ENCODE measurements at places on chromosomes 16 and 17.

DNA sequence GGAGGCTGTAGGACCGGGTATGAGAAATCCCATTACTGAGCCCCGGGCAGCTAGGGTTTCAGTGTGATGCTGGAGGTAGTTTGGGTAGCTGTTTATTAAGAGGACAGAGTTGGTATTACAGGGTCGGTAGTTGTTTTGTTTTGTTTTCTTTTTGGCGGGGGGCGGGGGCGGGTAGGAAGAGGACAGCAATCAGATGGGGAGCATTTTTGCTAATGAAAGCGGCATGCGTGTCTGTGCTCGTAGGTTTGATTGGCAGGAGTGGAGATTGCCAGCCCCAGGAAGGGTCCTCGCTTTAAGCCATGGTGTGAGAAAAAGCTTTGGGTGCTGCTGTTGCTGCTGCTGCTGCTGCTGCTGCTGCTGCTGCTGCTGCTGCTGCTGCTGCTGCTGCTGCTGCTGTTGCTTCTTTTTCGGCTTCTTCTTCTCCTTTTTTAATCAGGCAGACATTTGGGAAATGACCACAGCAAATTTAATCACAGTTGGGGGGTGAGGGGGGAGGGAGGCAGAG, 498.5 kb upstream of the ZFHX3 start:
- DNase-seq: no peak

GRCh38 chr16:3180445-3180878, 7.5 kb upstream of the OR1F1 start:
- peak; percentile 26 for DNase-seq

GRCh38 chr17:74245871-74246270, 28.2 kb upstream of the DNAI2 start:
- no peak for DNase-seq

DNA sequence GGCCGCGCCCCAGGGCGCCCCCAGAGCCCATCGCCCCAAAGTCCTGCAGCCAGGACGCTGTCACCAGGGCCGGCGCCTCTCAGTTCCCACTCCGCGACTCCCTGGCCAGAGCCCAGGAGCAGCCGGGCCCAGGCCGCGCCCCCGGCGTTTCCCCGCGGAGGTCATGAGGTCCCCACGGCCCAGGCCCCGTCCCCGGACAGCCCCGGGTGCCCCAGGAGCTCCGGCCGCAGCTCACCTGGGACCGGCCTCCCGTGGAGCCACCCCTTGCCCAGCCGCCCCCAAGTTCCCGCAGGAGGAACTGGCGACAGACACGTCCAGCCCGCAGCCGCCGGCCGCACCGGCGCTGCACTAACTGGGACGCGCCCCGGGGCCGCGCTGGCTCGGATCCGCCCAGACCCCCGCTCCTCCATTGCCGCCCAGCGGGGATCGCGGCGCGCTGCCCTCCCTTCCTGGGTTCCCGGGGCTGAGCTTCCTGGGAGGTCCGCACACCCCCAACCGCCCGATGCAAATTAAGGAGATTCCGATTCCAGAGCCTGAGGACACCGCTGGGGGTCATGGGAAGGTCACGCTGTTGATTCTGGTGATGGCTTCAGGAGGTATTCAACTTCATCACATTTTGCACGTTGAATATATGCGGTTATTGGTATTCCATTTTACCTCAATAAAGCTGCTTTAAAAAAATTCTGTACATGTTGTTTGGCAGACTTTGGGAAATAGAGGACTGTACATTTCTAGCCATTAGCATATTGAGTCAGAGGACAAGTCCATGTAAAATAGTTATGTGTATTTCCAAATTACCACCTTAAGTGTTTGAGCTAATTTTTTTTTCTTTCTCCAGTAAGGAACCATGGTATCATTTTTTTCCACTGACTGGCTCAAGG, 9.9 kb downstream of the AHSP start:
- peak; percentile 9 for DNase-seq

DNA sequence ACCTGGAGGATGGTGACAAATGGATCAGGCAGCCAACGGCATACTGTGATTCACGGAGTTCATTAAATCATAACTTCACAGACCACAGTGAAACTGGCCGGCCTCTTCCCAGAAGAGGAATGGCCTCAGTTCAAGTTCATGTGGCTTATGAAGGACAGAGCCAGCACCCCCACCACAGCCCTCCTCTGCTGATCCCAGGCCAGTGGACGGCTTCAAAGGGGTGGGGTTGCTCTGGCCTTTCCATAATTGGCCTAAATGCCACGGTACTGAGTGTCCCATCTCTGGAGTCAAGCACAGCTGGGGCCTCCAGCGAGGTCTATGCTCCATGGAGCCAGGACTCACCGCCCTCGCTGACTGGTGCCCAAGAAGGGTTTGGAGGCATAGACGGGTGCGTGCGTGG, 21.4 kb downstream of the GALNS start:
- no peak for DNase-seq

GRCh38 chr17:43439041-43439440, 40.2 kb downstream of the ARL4D start:
- DNase-seq: no peak

GRCh38 chr17:72687886-72688285, 404.6 kb downstream of the SLC39A11 start:
- DNase-seq: no peak

DNA sequence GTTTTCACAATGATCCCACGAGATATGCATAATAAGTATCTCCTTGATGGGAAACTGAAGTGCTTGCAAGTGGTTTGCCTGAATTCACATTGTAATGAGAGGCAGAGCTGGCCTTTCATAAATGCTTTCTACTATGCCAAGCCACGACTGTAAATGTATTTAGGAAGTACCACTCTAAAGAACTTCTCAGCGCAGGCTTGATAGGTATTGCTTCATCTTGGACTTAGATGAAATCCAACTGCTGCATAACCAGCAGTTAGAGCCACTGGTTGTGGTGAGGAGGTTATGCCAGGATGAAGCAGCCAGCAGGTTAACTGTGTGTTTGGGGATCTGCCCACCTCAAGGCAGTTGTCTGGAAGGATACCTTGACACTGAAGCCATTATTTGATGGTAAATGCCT, 26.8 kb downstream of the MARCHF10 start:
- no peak for DNase-seq

- peak; percentile 25 for DNase-seq
These were observed 939.9 kb upstream of the SOX9 start for GRCh38 chr17:71180801-71181385.

DNA sequence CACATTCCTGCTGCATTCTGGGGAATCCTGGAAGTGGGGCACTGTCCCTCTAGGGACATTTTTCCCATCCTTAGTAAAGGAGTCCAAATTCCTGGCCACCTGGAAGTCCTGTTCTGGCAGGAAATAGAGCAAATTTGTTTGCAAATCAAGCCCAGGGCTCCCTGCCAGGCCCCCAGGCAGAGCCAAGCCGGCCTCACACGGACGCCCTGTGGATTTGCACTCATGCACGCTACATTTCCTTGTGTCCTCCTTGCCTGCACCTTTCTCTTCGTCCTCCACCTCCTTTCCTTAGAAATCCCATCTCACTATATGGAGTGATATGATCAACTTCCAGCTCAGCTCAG, 7.0 kb upstream of the CALB2 start:
- DNase-seq: no peak

GRCh38 chr16:85730186-85730465, 20.8 kb downstream of the C16orf74 start:
- DNase-seq: no peak

- DNase-seq: no peak
These were observed 46.9 kb upstream of the CBFA2T3 start for GRCh38 chr16:89023621-89024511.

DNA sequence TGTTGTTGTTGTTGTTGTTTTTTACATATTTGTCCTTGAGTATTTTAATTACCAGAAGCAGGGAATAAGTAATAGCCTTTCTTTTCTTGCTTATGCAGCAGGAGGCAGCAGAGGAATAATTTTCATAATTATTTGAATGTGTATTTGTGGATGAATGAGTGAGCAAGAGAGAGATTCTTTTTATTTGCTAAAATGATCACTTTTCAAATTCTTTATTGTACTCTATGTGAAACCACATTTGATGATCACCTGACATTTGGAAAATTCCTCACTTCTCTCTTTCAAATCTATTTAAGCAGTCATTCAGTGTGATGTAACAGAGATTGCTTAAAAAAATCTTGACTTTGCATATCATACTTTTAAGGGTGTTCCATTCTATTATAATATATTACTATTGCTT, 223.6 kb downstream of the BCAS3 start:
- DNase-seq: peak; percentile 27

DNA sequence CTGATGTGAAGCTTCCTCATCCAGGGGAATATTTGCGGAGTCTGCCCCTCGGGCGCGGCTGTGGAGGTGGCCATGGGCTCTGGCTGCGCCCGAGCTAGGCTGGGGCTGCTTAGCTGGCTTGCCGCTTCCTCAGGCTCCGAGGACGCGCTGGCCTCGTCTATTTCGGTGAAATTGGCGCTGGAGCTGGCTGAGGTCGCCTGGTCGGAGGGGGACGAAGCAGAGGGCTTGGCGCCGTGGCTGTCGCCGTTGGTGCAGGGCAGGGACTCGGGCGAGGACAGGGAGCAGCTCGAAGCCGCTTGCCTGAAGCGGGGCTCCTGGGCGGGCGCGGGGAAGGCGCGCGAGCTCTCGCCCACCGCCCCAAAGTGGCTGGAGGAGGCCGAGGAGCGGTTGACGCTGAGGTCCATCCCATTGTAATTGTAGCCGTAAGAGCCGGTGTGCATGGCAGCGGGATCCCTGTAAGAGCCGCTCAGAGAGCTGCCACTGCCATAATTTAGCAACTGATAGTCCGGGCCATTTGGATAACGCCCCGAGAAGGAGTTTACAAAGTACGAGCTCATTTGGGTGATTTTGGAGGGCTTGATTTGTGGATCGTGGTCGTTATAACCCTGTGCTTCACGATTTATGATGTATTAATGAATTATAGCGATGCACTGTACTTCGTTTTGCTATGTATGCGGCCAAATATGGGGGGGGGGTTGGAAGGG, at the start of gene HOXB5:
TSS of gene HOXB5 (minus strand) at position 654 of the 704 bp plus-strand sequence. CDS start at position 557, 97 bp downstream.
- DNase-seq: no peak

DNA sequence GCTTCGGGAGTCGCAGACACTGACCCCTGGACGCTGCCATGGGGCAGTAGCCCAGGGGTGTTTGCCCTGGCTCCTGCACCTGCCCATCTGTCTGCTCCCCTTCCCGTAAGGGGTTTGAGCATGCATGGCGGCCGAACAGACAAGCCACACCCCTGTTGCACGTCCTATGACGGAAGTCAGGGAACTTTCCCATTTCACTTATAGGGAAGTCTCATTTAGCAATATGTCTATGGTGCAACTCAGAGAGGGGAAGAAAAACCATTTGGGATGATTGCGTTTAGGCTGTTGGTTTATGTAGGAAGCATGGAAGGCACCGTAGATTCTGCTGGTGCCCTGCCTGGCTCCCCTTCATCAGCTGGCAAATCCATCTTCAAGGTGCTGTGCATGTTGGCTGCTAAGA, 112.5 kb downstream of the HAPSTR1 start:
- DNase-seq: no peak

DNA sequence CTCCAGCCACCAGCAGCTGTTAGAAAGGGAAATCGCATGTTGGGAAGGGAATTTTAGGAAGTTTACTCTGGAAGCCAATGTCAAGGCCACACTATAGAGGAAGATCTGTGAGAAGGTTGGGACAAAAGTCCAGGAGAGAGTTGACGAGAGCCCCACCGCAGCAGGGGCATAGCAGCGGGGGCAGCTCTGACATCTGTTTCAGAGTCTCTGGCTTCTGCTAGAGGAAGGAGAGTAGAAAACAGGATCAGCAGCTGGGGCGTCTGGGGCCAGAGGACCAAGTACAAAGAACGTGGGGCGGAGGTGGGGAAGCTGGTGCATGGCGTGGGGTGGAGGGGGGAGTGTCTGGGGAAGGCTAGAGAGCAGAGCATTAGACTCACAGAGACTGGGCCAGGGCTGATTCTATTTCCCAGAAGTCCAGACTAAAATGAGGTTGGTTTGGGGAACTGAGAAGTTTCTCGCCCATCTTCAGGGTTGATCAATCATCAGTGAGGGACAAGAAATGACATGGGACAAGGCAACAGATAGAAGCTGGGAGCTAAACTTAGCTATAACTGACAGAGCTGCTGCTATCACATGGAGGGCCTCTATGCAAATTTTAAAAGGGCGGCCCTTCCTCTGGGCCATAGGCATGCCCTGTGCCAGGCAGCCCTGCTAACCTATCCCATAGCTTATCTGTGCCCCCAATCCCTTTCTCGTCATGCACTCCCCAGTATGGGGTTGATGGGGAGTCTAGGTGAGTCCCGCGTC, 1.2 kb downstream of the RABEP2 start:
- no peak for DNase-seq

DNA sequence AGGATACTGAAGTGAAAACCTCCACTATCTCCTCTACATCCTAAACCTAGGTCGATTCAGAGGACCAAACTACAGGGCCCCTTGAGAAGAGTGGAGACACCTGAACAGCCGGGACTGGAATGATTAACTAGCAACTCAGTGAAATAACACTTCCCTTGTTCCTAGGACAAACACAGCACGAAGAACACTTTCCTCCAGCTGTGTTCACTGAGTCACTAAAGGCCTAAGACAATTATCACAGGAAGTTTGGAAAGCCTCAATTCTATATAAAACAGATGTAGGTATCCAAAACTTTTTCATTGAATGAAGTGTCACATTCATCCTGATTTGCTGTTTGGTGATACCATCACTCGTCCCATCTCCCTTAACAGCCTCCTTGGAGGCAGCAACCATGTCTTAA, 15.5 kb upstream of the CUEDC1 start:
- DNase-seq: peak; percentile 70

GRCh38 chr17:16155536-16155935, 59.8 kb downstream of the NCOR1 start:
- no peak for DNase-seq

DNA sequence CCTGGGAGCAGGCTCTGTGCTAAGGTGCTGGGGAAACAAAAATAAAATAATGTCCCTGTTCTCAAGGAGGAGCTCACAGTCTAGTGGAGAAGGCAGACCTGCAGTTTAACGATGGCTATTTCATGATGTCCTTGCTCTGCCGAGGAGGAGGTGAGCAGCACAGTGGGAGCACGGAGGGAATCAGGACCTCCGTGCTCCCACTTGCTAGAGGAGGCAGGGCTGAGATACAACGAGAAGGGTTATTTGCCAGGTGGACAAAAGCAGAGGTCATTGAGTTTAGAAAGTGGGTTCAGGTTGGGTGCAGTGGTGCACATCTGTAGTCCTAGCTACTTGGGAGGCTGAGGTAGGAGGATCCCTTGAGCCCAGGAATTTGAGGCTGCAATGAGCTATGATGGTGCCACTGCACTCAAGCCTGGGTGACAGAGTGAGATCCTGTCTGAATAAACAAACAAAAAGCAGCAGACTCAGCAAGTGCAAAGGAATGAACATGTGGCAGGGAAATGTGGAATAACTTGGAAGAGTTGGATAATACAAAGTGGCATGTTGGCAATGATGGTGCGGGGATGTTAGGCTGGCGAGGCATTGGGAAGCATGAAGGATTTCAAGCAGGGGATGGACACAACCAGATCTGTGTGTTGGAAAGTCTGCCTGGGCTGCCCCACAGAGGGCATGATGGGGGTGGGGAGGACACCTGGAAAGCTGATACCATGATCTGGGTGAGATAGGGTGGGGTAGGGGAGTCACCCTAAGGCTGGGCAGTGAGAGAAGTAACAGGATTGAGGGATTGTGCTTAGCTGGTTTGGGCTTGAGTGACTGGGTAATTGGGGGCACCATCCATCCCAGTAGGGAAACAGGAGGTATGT, 12.8 kb upstream of the TNS4 start:
- no peak for DNase-seq
